Choroid plexus epithelial cell (primary cell): ENCODE measurements at places on chromosomes 2 and 18.
A peak's percentile ranks its signal among the peaks of the same experiment; 100 is the strongest.

- DNase-seq, result no peak
These were observed 1296.6 kb upstream of the DDX18 start for GRCh38 chr2:116517936-116518335.

GRCh38 chr2:32452338-32453064 is 95.7 kb downstream of the BIRC6 start:
- no peak for DNase-seq

DNA sequence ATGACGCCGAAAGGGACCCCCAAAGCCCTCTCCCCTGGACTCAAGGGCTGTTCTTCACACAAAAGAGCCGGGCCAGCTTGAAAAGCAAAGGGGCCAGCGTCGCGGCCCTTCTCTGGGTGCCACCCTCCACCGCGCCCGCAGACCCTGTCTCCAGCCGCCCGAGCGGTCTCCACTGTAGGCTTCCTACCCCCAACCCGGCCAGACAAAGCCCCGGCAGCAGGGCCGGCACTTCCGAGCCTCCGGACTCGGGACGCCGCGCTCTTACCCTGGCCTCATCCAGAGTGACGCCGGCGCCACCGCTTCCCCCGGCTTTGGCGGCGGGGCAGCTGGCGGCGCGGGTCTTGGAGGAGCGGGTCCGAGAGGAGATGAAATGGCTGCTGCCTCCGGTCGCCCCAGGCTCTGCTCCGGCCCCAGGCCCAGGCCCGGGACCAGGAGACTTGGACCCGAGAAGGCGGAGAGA is 603 bp downstream of the ATAD2B start:
- DNase-seq, result no peak

DNA sequence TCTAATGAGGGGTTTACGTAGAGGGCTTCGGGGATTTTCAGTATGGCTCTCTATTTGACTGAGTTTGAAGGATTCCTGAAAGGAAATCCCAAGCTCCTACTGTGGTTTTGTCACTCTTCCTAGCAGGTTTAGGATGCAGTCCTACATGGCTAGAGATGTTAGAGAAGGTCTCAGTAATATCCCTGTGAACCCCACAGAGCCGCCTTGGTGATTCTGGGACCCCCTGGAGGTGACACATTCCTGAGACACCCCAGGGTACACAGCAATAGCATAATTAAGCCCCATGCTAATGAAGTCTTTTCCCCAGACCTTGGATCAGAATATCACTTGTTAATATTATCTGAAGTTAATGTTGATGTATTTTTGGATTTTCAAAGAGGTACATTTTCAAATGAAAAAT is 103.8 kb downstream of the SNTG2 start:
- DNase-seq, result no peak

- no peak for DNase-seq
These were observed at the start of gene ASIC4 for GRCh38 chr2:219514196-219514761. Gene ASIC4 (plus strand): TSS chr2:219514482. CDS start chr2:219514725, 243 bp downstream.

DNA sequence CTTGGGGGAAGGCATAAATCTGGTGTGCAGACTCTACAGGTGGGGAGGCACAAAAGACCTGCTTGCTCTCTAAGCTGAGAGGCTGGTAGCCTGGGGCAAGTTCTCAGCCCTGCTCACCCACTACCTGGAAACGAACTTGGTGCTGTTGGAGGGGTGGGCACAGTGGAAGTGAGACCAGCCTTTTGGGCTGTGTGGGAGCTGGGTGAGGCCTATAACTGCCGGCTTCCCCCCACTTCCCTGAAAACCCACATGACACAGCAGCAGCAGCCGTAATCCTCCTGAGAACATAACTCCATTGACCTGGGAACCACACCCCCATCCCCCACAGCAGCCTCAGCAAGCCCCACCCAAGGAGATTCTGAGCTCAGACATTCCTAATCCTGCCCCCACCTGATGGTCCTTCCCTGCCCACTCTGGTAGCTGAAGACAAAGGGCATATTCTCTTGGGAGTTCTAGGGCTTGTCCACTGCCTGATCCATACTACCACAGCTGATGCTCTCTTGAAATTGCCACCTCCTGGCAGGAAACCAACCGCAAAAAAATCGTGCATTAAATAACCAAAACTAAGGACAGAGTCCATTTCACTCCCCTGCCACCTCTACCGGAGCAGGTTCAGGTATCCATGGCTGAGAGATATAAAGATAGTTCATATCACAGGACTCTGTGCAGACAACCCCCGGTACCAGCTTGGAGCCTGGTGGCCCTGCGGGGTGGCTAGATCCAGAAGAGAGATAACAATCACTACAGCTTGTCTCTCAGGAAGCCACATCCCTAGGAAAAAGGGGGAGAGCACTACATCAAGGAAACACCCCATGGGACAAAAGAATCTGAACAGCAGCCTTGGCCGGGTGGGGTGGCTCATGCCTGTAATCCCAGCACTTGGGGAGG is 178.1 kb downstream of the NDUFA10 start:
- no peak for DNase-seq

GRCh38 chr2:122011493-122012270 is 256.2 kb downstream of the TSN start:
- peak; percentile 9 for DNase-seq

GRCh38 chr2:121356058-121356640 is 71.1 kb upstream of the TFCP2L1 start:
- peak; percentile 87 for DNase-seq

GRCh38 chr2:219362072-219362471 is 25.6 kb downstream of the DNPEP start:
- no peak for DNase-seq

DNA sequence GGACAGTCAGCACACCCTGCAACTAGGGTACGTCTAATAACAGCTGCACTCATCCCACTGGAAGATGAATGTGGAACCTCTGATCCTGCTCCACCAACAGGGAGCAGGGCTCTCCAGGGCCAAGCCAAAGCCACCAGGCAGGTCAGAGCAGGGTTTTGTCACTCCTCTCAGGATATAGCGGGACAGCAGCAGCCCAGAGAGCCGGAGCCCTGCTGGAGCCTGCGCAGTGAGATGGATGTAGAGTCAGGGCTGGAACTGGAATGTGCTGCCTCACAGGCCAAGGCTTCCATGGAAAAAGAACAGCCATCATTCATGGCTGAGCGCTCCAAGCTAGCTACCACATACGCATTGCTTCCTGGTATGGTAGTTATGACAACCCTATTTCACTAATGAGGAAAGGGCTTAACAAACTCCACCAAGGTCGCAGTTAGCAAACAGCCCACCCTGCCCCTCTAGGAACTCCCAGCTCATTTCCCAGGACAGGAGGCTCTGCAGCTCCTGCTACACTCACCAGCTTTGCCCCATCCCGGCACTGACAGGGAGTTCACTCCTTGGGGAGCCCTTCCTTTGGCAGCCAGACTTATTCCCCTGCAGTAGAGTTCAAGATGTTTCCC is 85.2 kb downstream of the HS1BP3 start:
- no peak for DNase-seq

- DNase-seq, result peak; percentile 63
These were observed 115.9 kb downstream of the HAUS1 start for GRCh38 chr18:46220116-46220515.

DNA sequence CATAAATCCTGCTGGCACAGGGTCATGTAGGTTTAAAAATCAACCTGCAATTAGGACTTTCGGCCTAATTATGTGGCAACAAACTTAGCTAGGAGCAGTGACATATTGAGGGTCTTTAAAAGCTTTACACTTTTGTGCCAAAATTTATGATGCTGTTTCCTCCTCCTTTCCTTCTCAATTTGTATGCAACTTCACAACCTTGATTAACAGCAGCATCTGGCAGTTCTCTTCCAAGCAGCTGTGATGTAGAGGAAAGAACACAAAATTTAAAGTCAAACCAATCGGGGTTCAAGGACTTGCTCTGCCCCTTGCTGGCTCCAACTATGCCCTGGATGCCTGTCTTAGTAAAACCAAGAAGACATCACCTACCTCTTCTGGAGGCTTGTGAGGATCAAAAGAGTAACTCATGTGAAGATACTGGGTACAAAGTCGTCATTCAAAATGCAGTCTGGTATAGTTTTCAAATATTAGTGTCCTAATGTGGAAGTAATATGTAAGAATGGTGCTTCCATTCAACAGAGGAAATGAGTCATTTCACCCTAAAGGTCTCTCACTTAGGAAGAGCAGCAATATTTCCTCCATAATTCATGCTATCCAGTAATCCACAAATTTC is 94.7 kb downstream of the ANKRD44 start:
- DNase-seq, result peak; percentile 55

- DNase-seq, result no peak
These were observed 384.7 kb upstream of the ACVR2A start for GRCh38 chr2:147460155-147460554.

DNA sequence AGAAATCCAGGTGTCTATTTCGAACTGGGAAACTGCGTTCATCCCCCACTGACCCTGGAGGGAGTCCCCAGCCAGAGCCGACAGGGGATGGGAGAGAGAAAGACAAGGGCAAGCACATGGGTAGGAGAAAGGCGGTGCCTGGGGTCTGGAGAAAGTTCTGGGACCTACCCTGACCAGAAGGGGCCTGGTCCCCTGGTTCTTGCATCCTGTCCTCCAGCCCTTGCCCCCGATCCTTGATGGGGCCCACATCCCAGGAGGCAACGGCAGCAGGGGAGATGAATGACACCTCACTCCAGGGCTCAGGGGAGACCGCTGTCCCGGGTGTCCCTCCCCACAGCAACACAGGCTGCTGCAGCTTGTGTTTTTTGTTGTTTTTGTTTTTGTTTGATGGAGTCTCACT is 4.9 kb downstream of the ADCY3 start:
- DNase-seq, result no peak

DNA sequence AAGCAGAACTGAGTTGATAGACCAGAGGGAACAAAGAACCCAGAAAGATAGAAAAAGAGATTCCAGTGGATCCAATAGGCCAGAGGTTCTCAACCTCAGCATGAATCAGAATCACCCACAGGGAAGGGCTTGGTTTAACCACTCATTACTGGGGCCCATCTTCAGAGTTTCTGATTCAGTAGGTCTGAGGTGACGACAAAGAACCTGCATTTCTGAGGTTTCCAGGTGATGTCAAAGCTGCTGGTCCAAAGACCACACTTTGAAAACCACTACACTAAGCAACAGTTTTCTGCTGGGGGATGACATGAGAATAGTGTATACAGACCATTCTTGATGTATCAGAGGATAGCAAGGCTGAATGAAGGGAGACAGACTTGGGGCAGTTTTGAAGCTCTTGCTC is 296.9 kb upstream of the STON1 start:
- DNase-seq, result no peak

- DNase-seq, result peak; percentile 83
These were observed 325.6 kb upstream of the VRK2 start for GRCh38 chr2:57720728-57721627.

GRCh38 chr2:110820128-110820527 is 87.8 kb downstream of the ACOXL start:
- DNase-seq, result no peak

- DNase-seq, result peak; percentile 9
These were observed 143.6 kb downstream of the MBD2 start for GRCh38 chr18:54080858-54081257.

DNA sequence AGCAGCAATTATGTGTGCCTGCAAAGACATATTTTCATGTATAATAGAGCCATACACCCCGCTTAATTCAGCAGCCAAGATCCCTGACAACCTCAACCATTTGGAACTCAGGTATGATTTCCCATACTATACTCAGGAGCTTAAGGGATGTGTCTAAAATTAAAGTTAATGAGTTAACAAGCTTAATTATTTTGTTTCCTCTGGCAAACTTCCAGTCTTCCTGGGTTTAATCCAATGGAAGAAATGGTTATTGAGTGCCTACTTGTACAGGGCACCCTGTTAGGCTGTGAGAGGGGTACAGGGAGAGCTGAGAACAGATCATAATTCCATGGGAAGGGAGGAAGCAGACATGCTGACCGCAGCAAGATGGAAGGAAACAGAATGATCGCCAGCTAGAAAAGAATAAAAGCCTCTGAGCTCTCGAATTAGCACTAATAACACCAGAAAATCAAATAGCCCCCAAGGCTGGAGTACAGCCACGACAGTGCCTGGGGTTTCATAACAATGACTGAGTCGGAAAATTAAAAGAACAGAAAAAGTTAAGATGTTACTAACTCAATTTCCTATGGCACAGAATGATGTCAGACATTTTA is 20.8 kb upstream of the CEP68 start:
- no peak for DNase-seq

DNA sequence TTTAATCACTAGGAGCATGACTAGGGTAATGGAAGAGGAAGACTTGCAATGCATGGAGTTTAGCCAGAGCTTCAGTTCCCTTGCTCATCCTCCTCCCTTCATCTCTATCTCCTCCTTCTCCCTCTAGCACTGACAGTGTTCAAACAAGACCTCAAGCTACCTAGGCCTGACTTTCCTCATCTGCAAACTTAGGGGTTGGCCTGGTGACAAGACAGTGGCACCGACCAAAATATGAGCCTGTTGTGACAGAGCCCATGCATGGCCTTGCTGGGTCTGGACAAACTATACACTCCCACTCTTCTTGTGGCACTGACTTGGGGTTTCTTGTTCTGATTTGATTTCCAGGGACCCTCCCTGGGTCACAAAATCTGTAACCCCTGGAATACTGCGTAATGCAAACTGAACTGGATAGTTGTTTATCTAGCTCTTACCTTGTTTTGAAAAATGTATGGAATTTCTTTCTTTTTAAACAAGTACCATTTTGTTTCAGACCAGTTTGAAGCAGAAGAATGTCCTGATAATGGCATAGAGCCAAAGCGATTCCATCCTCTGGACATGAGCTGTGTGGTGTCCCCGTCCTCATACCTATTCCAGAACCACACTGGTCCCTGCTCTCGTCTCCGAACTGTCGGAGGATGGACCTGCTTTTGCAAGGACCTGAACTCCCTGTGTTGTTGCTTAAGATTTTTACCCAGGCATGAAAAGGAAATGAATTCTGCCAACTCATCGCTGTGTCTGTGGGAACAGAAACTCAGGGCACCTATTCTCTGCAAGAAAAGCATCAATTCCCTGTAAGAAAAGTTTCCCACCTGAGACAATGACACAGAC is 33.4 kb upstream of the PPP4R1 start:
- peak; percentile 59 for DNase-seq

GRCh38 chr2:127377262-127377661 is 10.5 kb downstream of the MAP3K2 start:
- DNase-seq, result no peak

GRCh38 chr2:33108483-33109443 is 162.0 kb downstream of the LTBP1 start:
- peak; percentile 64 for DNase-seq

DNA sequence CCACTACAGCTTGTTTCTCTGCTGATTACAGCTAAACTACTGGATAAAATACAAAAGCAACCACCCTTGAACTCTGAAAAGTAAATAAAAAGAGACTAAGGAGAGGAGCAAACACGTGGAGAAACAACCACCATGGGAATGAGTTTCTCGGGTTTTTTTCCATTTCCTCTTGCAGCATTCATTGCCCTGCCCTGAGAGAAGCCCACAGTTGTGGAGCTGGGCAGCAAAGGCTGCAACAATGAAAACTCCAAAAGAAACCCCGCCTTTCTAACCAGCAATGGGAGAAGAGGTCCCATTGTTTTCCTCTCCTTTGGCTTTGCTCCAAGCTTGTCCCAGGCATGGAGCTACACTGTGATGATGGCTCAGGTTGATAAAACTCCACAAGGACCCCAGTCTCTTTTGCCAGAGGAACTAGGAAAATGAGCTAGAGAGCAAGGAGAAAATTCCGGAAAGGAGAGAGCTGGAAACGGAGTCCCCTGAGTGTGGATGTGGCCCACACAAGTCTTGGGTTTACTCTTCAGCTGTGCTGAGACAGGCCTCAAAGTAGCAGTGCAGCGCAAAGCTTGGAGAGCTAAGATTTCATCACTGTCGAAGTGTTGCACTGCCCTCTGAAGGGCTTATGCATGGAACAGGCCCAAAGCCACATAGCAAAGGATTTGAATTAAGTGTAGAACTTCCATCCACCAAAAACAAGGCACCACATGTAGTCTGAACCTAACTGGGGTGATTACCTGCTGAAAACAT is 20.9 kb downstream of the NAPG start:
- peak; percentile 40 for DNase-seq

- peak; percentile 65 for DNase-seq
These were observed 131.1 kb downstream of the FMNL2 start for GRCh38 chr2:152466041-152466440.
